ENCODE measurements at places on chromosomes 3 and 15.

- DNase-seq: no peak
Observed at GRCh38 chr3:112751061-112751460, 95.6 kb downstream of the CD200R1L start.

DNA sequence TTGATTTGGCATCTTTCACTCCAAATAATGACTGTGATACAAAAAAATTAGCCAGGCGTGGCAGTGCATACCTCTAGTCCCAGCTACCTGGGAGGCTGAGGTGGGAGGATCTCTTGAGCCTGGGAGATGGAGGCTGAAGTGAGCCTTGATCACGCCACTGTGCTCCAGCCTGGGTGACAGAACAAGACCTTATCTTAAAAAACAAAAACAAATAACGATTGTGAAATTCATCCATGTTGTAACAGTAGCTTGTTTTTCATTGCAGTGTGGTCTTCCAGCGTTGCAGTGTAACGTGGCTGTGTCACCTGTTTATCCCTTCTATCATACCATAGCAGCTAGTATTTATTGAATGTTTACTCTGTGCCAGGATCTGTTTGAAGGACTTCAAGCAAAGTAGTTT lies 120.9 kb downstream of the ITPR1 start:
- DNase-seq: no peak

DNA sequence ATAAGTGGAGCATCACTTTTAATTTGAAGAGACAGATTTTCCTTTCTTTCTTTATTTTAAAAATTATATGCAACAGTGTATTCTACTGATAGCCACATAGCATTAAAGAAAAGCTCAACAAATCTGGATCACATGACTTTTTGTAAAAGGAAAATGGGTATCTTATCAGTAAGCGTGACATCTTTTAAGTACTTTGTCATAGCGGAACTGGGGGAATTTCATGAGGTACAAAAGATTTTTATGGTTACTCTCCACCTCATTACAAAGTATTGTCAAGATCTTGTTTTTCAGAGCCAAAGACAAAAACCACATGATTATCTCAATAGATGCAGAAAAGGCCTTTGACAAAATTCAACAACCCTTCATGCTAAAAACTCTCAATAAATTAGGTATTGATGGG lies 219.6 kb upstream of the ZPLD1 start:
- DNase-seq: no peak

GRCh38 chr15:47803767-47804166 lies 86.5 kb downstream of the SEMA6D start:
- no peak for DNase-seq

DNA sequence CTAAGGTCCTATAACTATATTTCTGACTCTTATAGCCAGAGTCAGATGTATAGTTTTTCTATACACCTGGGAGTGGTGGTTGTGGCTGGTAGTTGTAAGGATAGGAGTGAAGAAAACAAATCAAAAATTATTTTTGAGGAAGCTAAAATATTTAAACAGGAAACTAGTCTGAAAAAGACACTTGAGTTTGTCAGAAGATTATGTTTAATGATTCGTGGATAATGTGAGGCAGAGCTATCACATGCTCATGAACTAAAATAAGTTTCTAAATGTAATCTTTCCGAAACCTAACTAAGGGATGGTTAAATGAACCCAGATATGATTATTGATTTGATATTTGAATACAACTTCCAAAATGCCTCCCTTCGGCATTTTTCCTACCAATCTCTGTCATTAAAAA lies 30.4 kb downstream of the GABRR3 start:
- DNase-seq: no peak

- DNase-seq: no peak
Observed at GRCh38 chr3:25573386-25574171, 91.1 kb downstream of the TOP2B start.

DNA sequence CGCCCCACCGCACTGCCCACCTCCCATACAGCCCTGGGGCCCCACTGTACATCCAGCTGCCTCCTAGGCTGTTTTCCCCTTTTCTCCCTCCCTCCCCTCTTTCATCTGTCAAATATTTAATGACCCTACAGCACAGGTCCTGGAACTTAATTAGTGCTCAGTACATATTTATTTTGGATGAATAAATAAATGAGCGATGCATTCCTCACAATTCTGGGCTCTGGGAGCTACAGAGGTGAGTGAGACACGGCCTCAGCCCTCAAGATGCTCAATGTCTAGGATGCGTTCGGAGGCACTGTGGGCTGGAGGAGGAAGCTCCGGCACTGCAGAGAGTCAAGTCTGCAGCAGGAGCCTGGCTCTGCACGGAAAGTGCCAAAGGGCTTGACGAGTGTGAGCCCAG lies 175.0 kb downstream of the FAM43A start:
- no peak for DNase-seq

DNA sequence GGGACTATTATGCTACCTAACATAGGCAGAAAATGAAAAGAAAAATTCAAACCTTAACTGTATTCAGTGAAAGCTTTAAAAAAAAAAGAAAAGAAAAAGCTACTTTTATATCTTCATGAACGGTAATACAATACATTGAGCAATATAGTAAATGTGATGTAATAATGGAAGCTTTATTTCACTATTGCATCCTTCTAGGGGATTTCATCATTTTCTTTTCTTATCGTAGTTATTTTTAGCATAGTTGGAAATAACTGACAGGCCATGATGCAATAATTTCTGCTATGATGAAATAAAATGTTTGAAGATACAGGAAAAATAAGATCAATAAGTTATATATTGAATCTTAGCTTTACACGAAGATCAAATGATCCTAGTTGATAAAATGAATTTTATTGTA lies 40.3 kb upstream of the ZCWPW2 start:
- no peak for DNase-seq

DNA sequence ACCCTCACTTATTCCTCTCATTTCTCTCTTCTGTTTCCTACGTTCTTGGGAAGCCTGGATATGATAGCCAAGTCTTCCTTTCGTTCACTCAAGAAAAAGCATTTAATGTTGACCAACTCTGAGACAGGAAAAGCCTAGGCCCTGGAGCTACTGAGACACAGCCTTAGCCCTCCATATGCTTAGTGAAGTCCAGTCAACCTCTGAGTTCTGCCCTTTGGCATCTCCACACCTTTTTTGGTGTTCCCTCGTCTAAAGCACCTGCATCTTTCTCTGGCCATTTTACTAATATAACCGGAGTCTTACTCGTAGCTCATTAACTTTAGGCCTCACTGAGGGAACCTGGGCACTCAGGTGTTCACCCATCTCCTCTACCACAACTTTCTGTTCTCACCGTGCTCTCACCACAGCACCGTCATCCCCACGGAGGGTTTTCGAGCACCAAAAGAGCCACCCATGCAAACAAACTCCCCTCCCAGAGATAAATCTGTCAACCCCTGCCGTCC lies 632 bp downstream of the MTHFS start:
- DNase-seq: no peak

- DNase-seq: no peak
Observed at GRCh38 chr15:43889042-43889441, 62.2 kb downstream of the WDR76 start.

GRCh38 chr3:59249004-59249403 lies 199.2 kb upstream of the CFAP20DC start:
- DNase-seq: no peak

DNA sequence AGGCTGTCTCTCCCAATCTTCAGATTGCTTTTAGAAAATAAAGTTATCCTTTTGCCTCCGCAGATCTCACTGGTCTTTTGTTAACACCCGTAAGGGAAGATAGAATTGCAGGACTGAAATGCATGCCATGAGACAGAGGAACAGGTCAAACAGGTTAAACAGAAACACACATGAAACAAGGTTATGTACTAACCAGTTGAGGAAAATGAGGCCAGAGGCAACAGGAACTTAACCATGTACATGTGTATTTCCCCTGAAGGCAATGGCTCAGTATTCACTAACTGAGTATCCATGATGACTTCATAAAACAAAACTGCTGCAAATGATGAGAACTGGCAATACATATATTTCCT lies 169.1 kb upstream of the NSMCE3 start:
- DNase-seq: no peak

GRCh38 chr3:111749171-111750170 lies 109.6 kb upstream of the PHLDB2 start:
- DNase-seq: no peak

DNA sequence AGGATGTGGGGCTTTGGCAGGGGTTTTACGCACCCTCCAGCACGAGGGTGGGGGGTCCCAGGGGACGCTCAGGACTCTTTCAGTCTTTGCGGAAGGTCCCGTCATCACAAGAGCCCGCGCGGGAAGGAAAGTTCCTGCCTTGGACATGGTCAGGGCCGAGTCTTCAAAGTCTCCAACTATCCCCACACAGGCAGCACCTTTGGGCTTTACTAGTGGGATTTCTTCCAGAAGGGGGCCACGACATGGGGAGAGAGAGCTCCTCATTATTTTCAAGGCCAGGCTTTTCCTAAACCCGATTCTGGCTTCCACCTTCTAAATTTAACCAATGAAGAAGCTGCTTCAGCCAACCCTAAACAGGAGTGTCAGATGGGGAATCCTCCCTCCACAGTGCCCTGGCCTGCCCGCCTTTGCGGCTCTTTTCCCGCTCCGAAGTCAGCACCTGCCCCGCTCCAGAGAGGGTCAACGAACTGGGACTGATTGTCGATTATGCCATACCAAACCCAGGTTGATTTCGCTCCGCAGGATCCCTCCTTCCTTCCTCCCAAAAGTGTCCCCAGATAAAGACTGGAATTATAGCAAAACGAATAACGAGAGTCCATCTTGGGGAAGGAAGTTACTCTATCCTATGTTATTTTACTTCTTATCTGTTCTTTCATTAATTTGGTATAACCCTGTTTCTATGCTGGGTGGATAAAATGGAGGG lies 11.0 kb downstream of the SHOX2 start:
- no peak for DNase-seq

DNA sequence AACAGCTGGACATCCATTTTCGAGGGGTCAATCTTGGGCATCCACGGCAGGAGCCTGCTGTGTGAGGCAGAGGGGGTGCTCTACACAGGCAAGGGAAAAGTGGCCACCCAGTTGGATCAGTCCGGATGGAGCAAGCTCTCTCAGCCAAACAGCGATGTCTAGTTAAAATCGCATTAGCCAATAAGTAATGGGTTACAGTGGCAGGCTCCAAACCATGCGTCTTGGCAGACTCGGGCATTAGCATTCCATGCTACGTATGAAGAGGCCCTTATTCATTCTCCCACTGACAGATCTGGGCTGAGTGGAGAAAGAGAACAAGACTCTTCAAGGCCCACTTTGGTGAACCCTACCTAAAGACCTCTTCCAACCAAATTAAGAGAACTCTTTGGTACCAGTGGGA lies 49.3 kb downstream of the CCNB2 start:
- no peak for DNase-seq

DNA sequence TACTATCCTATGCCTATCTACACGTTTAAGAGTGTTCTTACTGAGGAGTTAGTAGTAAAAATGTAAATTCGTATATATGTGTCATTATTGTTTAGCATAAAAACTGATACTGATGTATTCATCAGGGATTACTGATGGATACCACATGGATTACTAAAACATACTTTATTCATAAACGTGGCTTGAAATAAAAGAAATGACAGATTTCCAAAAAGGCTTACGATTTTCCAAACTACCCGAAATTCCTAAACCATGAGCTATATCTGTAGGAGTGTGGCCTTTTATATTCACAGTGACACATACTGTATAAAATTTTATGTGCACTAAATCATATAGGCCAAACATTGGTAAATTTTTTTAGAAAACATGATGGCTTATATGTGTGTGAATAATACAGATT lies 6.9 kb downstream of the TSC22D2 start:
- no peak for DNase-seq

GRCh38 chr3:186932281-186933181 lies 2.2 kb downstream of the ST6GAL1 start:
- peak; percentile 28 for DNase-seq

GRCh38 chr15:86935841-86936240 lies 856.2 kb downstream of the AGBL1 start:
- DNase-seq: no peak

GRCh38 chr15:47997195-47998080 lies 123.4 kb upstream of the SLC24A5 start:
- no peak for DNase-seq
